Stimulated activated naive CD4-positive, alpha-beta T cell (primary cell): ENCODE measurements at places on chromosomes 6 and 20.
A peak's percentile ranks its signal among the peaks of the same experiment; 100 is the strongest.

DNA sequence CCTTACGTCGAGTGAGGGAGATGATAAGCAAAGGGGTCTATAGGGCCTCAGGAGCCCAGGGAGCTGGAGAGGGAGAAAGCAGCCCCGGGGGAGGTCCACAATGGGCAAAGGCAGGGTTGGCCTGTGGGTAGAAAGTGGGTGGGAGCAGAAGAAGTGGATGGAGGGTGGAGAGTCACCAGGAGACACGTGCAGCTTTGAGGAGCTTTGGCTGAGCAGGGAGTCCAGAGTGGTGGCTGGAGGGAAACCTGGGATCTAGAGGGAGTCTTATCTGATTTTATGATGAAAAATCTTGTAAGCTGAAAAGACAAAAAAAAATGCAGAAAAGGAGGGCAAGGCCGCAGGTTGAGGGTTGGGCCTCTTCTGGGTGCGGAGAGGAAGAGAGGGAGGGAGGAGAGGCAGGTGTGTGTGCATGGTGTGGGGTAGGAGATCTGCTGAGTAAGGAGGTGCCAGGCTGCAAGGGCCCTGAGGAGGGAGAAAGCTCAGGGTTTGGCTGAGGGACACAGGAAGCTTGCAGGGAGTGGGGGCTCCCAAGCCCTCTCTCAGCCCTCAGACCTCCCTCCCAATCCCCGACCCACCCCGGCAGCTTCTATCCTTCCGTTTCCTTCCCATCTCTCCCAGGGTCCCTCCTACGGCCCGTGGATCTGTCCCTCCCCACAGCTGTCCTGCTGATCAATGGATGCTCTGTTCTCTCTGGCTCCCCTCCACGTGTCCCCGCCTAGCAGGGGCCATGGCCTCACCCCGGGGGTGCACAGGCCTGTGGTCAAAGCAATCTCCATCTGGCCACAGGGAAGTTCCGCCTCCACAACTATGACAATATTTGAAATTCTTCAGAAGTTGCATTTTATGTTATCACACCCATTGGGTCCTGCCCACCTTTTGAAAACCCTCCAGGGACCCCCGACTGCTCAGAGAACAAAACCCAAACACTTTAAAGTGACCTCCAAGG is 17.1 kb upstream of the BPI start:
- DNase-seq: no peak

GRCh38 chr6:140604786-140605185 is 1230.3 kb upstream of the CITED2 start:
- DNase-seq: no peak

GRCh38 chr6:27138837-27139755 is 108.4 kb upstream of the PRSS16 start:
- peak; percentile 52 for DNase-seq

GRCh38 chr6:1403851-1404712 is 14.7 kb downstream of the FOXF2 start:
- no peak for DNase-seq

DNA sequence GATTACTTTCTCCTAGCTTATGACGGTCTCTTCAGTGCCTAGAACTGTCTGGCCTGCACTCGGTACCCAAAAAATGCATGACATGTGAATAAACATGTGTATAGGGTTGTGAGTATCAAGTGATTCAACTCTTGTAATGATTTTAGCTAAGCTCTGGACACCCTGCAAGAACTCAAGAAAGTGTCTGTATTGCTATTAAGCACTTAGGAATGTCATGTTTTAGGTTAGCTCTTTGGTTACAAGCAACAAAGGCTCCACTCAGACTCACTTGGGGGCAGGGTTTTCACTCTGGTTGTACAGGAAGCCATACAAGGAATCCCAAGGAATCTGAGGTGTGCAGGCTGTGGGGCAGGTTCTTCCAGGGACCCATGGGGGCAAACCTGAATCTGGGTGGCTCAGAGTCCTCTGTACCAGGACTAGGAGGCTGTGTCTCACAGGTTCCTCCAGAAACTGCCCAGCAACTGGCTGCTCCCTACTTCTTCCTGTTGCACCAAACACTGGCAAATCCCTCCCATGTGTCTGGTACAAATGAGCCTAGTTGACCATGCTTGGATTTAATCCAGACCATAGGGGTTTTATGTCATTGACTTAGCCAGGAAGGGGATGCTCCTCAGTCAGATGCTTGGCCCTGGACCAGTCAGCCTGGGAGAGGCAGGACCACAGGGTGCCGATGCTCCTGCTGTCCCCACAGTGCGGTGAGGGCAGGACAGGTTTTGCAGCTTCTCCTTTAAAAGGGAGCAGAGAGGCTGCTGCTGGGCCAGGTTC is 77.9 kb upstream of the CDH4 start:
- no peak for DNase-seq

DNA sequence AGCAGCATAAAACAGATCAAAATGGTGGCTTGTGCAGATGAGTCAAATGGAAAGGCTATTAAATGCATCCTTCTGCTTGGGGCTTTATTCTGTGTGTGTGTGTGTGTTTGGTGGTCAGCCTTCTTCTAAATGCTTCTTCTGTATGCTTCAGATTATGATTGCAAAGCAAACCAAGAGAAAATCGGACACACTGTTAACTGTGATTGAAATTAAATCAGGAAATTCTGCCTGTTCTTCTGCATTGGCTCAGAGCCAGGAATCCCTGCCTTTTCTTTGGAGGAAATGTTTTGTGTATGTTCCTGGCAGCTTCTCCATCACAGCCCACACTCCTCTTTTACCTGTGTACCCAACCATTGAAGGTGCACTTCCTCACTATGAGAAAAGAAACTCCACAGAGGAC is 22.3 kb upstream of the PDE10A start:
- DNase-seq: no peak

DNA sequence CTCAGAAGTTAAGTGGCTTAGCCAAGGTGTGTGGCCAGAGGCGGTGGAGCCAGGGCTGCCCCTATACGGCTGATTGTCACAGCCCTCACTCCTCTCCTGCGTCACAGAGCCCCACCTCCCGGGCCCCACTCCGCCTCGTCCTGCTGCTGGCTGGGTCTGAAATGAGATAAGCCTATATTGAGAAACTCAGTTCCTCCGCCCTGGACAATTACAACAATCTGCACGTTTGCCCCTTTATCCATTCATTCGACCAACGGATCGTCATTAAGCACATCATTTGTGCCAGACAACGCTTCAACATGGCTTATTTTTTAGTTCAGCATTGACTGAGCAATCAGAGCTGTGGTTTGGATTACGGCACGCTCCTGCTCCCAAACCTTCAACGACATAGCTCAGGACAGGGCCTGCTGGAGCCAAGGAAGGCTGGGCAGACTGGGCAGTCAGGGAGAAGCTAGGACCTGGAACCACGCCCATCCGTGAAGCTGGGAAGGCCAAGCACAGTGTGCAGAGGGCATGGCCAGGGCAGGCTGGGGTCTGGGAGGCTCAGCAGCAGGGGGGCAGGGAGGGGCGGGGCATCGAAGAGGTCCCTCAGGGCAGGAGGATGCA is 16.6 kb upstream of the EZR start:
- DNase-seq: no peak

- DNase-seq: no peak
These were observed 404.0 kb downstream of the SMOC2 start for GRCh38 chr6:168844821-168845609.

DNA sequence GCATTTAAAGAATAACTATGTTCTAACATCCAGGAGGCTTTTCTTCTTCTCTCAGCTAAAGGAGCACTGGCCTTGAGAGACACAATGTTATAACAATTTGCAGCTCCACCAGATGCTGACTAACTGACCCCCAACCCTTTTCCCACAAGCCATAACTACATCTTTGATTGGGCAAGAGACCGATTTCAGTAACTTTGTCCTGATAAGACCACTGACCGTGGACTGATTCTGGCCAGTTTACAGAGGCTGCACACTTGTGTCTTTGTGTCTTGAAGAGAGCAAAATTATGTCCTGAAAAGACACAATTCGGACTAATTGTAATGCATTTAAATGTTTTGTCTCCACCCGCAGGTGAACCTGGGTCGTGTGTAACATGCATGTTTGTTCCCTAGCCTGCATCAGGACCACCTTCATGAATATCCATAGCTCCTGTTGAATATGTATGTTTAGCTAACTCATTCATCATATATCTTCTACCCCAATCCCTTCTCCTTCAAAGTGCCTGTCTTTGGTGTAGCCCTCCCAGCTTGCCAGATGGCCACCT is 22.3 kb downstream of the ABRACL start:
- no peak for DNase-seq

DNA sequence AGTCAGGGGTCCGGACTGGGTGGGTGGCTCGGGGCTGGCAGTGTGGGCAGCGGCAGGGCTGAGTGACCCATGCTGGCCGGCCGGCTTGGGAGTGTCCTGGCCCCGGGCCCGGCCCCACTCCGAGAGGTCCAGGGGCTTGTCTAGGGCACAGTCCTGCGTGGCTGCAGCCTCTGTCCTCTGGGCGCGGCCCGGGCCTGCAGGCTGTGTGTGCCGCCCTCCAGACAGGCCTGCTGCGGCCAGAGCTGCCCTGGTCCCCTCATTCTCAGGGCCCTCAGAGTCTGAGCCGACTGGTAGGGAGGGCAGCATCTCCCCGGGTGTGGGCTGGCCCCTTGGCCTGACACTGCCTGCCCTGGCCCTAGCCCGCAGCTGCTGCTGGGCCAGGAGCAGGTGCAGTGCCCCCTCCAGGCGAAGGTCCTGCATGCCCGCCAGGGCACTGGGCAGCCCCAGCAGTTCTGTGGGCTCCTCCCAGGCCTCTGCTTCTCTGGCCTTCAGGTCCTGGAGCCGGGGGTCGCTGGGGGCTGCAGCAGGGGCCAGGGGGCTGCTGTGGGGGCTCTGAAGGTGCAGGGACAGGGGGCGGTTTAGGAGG is 6.9 kb upstream of the CABLES2 start:
- DNase-seq: no peak

- DNase-seq: no peak
These were observed 950.0 kb downstream of the KIF16B start for GRCh38 chr20:15623215-15623614.

- DNase-seq: no peak
These were observed 259.3 kb upstream of the FAM83B start for GRCh38 chr6:54587277-54587676.

DNA sequence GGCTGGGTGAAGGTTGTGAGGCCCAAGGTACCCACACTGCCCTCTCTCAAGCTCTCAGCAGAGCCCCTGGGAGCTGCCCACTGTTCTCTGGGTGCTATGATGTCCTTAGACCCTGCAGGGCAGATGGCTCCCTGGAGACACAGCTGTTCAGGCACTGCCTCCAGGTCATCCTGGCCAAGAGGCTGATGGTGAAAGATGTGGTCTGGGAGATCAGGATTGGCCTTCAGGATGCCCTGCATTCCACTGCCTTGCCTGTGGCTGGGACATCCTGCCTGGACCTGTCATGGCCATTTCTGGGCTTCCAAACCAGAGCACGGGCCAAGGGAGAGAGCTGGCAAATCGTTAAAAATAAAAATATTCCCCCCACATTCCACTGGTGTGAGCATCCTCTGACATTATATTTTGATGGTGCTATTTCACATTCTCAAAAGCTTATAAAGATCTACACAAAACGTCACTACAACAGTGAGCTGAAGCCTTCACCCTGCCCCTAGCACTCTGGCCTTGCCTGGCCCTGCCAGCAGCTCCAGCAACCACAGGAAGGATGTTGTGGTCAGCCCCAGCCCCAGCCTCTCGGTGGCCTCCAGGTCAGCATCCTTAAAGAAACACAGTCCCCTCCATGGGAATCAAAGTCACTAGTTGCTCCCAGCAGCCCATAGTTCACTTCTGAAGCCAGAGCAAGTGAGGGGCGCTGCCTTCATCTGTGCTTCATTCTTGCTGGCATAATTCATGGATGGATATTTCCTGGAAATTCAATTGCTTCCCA is 13.5 kb upstream of the KCNK16 start:
- no peak for DNase-seq

- no peak for DNase-seq
These were observed 90.9 kb upstream of the PREP start for GRCh38 chr6:105493736-105494135.

- no peak for DNase-seq
These were observed 201.2 kb upstream of the MYLIP start for GRCh38 chr6:15927531-15928225.

GRCh38 chr6:158503846-158504245 is 56.0 kb upstream of the TMEM181 start:
- peak; percentile 18 for DNase-seq

DNA sequence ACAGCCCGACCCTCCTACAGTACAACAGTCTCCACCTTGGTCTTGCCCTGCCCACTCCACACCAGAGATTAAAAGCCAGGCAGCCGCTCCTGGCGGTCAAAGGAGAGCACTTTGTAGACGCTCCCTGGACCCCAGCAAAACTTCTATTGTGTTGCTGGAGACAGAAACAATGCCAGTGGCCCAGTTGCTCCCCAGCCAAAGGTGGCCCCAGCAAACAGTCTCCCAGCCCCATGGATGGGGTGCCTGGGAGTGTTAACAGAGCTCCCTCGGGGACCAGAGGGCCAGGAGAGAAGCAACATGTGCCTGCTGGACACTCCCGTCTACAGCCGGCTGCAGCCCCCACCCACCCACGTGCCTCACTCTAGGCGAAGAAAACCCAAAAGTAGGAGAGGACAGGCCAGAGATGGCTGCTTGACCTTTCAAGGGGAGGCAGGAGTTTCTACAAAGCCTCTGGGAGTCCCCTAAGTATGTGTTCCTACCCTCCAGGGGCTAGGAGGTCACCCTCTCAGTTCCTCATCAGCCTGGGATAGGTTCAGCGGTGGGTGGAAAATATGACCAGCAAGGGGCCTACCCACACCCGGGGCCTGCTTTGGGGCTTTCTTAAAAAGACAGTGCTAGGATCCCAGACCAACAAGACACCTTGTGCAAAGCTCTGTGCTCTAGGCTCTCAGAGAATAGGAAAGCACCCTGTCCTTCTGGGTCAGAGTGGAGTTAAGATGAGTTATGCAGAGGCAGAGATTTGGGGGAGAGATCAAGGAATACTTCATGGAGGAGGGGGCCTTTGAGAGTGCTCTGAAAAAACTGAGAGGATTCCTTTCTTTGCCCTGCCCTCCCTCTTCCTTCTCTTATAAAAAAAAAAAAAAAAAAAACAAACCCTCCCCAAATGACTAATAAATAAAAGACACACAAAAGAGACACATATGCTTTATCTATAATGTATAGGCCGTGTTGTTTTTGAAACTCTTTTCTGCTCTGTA is 19.0 kb upstream of the PREX1 start:
- DNase-seq: no peak

DNA sequence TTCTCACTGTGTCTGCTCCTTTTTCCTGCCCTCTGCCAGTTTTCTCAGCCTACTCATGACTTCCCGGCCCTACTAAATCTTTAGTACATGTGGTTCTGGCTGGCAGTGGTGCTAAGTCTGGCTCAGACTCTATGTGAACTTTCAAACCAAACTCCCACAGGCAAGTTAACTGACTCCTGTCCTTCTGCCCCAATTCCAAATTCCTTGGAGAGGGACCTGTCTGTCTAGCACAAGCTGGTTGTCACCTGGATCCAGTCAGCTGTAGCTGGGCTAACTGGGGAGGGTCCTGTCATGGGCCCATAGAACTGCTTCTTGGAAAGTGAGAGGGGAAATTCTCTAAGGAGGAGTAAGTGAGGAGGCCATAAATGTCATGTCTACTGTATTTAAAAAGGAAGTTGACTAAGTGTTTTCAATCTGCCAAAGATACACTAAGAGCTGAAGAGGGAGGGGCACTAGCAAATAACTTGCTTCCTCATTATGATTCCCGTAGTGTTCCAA is 240.1 kb downstream of the KCNQ5 start:
- DNase-seq: no peak
